ENCODE measurements at places on chromosomes 11 and 22.

DNA sequence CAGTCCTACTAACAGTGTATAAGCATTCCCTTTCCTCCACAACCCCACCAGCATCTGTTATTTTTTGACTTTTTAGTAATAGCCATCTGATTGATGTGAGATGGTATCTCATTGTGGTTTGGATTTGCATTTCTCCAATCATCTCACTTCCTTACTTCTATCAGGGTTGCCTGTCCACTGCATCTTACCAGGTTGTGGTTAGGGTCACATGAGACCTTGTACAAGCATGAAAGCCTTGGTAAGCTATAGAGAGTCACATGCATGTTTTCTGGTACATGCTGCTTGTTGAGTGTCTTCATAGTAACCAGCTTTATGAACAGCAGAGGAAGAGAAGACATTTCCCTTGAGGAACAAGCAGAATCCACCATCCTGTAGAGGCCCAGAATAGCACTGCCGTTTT is 102.9 kb upstream of the PAX6 start:
- DNase-seq: no peak

- no peak for DNase-seq
Measured at GRCh38 chr11:23725752-23726151, 771.1 kb upstream of the LUZP2 start.

- DNase-seq: no peak
Measured at GRCh38 chr11:12237381-12237784, 127.0 kb downstream of the MICAL2 start.

DNA sequence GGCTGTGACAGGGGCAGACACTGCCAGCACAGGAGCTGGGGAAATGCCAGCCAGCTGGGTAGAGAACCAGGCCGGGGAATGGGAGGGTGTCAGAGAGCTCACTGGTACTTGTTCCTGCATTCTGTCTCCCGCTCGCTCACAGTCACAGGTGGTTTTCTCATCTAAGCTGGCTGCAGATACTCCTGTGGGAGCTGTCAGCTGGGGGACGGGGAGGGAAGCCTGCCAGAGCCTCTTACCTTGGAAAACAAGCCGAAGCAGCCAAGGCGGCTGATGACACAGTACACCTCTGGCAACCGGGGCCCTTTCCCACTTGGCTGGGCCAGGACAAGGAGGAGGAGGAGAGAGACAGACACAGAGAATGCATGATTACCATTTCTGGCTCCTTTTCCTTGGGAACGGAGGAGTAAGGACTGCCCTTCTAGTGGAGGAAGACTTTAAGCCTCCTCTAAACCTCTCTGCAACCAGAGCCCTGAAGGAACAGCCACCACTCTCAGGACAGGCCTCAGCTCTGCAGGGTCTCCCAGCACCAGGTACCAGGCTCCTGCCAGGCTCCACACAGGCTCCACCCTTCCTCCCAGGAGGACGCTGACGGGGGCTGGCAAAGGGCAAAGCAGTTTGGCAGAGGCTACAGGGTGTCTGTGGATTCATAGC is 25.1 kb downstream of the RPL27A start:
- no peak for DNase-seq

DNA sequence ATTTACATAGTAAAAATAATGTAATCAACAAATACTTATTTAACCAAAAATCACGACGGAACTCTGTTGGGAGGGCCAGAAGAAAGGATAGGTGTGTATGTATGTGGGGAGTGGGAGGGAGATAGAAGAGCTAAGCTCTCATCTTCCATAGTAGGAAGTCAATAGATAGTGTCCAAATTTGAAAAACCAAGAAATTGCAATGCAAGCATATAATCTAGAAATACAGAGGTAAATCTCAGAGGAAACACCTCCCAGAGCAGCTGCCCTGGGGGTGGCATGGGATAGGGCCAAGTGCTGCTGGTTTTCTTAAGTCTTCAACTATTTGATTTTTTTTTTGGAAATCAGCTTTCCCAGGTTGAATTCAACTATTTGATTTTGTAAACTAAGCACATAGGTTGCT is 16.9 kb downstream of the C11orf86 start:
- DNase-seq: no peak

DNA sequence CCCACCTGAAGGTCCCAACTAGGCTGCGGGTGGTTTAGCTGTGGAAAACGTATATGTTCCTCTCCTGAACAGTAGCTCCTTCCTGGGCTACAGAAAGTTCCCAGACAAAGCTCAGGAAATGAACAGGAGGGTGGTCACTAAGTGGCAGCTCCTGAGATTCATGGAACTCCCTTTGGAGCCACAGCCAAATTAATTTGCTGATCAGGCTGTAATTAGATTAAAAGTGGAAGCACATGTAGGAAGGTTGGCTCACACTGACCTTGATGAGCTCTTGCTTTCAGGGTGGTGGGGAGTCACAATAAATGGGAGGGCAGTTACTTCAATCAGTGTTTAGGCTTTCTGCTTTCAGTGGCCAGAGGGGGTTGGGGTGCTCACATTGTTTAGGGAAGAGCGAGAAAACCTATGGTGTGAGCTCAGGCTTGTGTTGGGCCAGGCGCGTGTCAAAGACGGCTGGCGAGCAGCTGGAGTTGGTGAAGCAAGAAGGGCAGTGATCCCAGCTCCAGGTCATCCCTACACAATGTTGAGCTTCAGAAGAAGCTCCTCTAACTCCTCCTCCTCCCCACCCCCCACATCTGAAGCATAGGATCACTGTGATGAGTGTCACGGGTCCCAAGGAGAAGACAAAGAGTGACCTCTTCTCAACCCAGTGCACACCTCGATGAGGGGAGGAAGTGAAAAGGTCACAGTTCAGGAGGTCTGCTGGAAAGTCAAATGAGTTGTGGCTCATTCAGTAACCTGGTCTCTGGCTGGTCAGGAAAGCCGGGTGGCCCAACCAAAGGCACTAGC is 42.5 kb downstream of the CLPB start:
- no peak for DNase-seq

DNA sequence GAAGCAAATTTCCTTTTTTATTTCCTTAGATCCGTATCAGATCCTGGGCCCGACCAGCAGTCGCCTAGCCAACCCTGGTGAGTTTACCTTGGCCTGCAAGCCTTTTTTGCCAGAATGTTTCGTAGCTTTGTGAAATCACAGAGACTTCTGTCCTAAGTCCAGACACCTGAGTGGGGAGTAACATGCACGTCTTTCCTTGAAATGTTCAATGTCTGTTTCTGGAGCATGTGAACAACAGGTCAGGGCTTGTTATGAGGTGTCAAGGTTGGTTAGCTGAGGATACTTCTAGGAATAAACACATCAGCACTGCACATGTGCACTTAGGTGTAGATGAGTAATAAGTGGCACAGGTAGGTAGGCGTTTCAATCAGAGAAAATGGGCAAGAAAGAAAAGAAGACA is 58.0 kb downstream of the KCNJ1 start:
- no peak for DNase-seq

GRCh38 chr11:7413961-7414915 is 71.1 kb upstream of the OLFML1 start:
- DNase-seq: no peak

DNA sequence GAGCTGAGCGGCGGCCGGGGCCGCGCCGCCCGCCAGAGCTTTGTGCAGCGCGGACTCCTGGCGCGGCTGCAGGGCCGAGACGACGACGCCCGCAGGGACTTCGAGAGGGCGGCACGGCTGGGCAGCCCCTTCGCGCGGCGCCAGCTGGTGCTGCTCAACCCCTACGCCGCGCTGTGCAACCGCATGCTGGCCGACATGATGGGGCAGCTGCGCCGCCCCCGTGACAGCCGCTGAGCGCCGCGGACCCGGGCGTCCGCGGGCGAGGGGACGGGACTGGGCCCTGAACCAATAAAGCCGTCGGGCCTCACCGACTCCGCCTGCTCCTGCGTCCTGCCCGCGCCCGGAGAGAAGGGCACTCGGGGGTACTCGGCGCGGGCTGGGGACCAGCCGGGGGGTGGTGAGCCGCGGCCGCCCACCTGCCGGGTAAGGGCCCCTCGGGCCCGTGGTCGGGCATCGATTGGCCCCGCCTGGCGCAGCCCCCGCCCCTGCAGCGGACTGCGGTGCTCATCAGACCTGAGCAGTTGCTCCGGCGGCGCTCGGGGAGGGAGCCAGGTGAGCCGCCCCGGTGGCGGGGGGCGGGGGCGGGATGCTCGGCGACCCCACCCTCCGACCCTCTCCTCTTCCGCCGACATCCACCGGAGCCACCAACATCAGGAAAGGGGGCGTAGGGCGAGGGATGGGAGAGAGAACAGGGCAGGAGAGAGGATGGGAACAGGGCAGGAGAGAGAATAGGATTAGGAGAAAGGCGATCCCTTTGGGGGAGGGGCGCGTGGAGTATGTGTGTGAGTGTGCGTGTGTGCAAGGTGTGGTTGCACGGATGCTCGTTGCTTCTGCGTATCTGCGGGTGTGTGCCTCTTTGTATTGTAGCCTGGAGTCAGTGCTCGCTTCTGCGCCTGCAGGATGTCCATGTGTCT is at the start of gene TMEM25:
TSS of gene TMEM25 (plus strand) at position 510 of the 914 bp plus-strand sequence. CDS start 610 bp downstream, outside the sequence.
- DNase-seq: peak; percentile 83

DNA sequence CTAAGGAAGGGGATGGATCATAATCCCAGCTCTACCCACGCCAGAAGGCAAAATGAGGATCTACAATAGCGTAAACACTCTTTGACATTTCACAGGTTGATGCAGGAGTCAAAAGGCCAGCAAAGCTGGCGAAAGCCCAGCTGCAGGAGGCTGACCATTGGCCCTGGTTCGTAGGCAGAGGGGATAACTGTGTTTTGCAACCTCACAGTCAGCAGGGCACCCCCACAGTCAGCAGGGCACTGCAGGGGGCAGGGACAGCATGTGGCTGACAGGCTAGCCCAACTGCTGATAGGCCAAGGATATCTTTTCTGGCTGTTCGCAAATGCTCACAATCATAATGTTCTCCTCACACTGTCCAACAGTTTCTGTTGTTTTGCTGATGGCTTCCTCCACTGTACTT is 372.7 kb downstream of the BUD13 start:
- DNase-seq: no peak

GRCh38 chr11:3732671-3733436 is 61.7 kb upstream of the CHRNA10 start:
- DNase-seq: no peak

GRCh38 chr11:122727101-122727929 is 71.8 kb downstream of the UBASH3B start:
- DNase-seq: no peak

GRCh38 chr11:70073871-70074371 is 4.2 kb upstream of the ANO1 start:
- no peak for DNase-seq

DNA sequence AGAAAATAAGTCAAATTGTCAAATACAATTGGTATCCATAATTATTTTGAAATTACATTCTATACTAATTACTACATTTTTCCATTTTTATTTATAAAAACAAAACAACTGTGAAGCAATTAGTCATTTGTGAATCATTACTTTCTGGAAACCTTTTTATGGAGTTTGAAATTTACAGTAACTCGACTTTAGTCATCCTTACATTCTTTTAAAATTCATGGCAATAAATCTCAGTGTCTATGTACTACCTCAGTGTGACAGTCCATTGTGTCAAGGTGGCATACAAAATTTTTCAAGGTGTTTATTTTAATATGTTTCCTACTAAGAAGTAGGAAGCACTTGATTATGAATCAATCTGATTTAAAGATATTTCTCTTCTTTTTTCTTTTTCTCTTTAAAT is 1949.4 kb upstream of the RAG2 start:
- DNase-seq: no peak

- no peak for DNase-seq
Measured at GRCh38 chr11:126484266-126484665, 128.8 kb downstream of the ST3GAL4 start.

DNA sequence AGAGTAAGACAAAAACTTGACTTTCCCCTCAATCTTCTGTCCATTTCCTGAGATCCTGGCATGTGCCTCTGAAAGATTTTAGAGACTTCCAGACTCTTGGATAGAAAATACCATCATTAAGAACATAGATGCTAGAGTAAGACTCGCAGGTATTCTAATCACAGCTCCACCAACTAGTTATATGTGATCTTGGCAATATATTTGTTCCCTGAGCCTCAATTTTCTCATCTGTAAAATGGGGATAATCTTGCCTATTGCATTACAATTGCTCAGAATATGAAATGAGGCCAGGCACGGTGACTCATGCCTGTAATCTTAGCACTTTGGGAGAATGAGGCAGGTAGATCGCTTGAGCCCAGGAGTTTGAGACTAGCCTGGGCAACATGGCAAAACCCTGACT is 10.7 kb downstream of the RHOG start:
- no peak for DNase-seq

DNA sequence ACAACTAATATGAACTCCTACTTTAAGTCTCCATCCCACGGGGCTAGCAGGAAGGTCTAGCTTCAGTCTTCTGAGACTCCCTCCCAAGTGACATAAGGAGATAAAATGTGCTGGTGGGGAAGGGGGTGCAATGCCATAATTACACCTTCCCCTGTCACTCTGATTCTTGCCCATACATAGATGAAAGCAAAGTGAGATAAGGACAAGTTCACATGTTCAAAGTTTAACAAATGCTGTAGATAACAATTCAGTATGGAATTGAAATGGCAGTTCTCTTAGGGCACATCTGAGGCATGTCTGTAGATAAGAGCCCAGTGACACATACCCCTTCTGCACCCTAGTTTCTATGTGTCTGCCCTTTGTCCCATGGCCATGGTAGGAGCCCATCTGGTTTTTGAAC is 38.2 kb upstream of the PANX1 start:
- no peak for DNase-seq

GRCh38 chr22:39722501-39722900 is 151.9 kb downstream of the CACNA1I start:
- DNase-seq: no peak

DNA sequence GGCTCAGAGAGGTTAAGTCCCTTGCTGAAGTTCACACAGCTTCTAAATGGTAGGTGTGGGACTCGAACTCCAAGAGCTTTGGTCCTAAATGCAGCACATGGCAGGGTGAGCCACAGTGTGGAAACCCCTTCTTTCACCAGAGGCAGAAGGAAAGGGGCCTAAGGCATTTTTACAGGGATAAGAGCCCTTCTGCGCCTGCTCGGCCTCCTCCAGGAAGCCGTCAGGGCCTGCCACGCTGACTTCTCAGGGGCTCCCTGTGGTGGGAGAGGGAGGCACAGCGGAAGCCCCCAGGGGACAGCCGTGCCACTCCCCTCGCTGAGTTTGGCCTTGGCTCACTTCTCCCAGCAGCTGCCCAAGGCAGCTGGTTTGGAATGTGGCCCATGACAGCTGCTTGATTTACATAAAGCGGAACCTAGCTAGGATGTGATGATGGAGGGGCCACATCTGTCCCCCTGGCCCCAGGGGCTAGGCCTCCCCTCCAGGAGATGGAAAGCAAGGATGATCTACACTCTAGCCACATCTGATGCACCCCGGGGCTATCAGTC is 35.4 kb downstream of the CD82 start:
- peak; percentile 25 for DNase-seq

- no peak for DNase-seq
Measured at GRCh38 chr11:130644187-130644586, 195.7 kb downstream of the ADAMTS15 start.

- DNase-seq: no peak
Measured at GRCh38 chr11:7509966-7510365, 3.8 kb upstream of the PPFIBP2 start.

Data from NCI-H2081 (cell line).